H1 (cell line): ENCODE measurements at places on chromosomes 2 and 18.

- no peak for DNase-seq
Observed at GRCh38 chr2:8797682-8798081, 39.7 kb downstream of the KIDINS220 start.

DNA sequence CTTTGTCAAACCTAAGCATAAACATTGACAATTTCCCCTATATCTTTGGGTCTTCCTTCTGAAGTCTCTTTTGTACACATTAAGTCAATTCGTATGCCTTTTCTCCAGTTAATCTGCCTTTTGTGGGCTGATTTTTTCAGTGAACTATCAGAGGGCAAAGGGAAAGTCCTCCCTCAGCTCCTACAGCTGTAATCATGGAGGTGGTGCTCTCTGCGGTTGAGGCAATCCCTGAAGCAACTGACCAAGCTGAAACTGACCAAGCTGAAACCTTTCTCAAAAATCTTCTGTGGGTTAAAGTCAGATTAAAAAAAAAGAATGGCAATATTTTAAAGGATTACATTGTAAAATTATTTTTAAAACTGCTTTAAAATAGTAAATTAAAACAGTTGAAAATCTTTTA is 105.8 kb upstream of the DNAJC10 start:
- no peak for DNase-seq

GRCh38 chr2:193272011-193272410 is 1077.3 kb upstream of the TMEFF2 start:
- no peak for DNase-seq

GRCh38 chr2:3251946-3252345 is 125.7 kb downstream of the EIPR1 start:
- no peak for DNase-seq

DNA sequence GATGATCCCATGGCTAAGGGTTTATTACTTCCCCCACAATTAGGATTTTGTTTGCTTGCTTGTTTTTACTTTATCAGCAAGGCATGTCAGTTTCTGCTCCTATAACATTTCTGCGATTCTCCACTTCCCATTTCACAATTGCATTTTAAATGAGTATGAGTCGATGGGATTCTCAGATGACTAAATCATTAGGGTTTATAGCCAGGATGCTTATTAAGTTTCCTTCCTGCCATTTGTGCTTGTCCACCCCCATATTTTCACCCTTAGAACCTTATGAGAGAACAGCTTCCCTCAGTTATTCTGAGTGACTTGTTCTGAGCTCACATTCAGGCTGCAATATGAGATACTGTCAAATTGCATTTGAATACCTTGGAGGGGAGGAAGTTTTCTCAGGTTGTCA is 37.9 kb upstream of the C1GALT1C1L start:
- no peak for DNase-seq

- no peak for DNase-seq
Observed at GRCh38 chr2:204251158-204251997, 293.9 kb upstream of the PARD3B start.

DNA sequence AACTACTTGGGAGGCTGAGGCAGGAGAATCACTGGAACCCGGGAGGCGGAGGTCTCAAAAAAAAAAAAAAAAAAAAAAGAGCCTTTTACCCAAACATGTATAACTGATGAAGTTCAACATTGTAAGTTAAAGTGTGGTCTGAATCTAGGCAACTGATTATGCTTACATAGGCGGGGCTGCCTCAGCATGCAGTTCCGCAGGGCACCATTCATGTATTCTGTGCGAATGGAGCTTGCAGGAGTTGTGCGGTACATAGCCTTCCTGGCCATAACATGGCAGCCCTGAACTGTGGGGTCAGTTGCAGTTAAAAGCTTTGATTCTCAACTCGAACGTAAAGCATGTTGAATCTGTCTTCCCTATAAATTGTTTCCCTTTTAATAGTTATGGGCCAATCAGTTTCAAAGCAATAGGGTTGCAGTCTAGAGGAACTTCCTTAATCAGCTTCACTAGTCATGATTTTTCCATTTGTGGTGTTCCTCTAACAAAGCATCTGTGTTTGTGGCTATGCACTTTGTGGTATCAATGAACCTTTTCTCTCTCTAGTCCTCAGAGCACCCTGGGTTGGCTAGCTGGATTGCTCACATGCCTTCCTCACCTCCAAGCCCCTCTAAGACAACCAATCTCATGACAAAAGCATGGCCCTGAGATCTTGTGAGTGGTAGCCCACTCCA is 30.6 kb upstream of the CEP68 start:
- DNase-seq = no peak

DNA sequence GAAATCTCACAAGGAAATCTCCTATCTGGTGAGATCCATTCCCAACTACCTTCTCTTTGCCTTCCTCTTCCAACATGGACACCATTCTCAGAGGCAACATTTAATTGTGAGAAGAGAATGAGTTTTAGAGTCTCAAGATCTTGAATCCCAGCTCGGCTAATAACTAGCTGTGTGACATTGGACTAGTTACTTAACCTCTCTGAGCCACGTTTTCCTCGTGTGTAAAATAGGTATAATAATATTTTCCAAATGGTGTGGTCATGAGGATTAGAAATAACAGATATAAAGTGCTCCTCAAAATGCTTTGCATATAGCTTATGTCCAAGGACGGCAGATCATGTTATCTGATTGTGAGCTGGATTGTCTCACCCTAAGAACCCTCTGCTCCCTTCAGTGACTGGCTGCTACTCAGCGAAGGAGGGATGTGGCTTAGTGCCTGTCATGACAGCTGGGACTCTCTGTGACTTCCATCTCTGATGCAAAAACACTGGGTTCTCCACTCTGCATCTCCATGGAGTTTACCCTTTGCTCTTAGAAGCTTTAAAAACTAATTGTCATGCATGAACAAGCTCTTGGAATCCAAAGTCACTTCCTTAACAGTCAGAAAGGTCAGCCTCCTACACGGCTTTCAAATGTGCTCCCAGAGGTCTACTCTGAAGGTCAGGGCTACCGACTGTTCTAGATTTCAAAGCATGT is 38.4 kb upstream of the MRPL19 start:
- DNase-seq = no peak

DNA sequence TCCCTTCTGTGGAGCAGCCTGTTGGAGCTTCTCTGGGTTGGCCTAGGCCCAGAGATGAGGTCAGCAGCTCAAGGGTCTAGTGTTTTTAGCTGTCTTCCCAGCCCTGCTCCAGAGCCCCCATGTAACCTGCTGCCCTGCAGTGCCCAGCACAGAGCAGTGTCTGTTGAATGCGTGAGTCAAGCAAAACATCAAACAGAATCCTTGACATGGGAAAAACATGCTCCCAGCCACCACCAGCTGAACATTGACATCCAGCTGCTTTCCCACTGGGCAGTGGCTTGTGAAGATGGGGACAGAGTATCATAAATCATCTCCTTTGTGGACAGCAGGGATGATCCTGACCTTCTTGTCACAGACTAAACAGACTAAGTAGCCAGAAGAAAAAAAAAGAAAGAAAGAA is 22.6 kb downstream of the IMPA2 start:
- no peak for DNase-seq

GRCh38 chr18:5582076-5582475 is 38.3 kb upstream of the EPB41L3 start:
- no peak for DNase-seq

GRCh38 chr2:176234940-176235339 is 34.3 kb upstream of the MTX2 start:
- no peak for DNase-seq

DNA sequence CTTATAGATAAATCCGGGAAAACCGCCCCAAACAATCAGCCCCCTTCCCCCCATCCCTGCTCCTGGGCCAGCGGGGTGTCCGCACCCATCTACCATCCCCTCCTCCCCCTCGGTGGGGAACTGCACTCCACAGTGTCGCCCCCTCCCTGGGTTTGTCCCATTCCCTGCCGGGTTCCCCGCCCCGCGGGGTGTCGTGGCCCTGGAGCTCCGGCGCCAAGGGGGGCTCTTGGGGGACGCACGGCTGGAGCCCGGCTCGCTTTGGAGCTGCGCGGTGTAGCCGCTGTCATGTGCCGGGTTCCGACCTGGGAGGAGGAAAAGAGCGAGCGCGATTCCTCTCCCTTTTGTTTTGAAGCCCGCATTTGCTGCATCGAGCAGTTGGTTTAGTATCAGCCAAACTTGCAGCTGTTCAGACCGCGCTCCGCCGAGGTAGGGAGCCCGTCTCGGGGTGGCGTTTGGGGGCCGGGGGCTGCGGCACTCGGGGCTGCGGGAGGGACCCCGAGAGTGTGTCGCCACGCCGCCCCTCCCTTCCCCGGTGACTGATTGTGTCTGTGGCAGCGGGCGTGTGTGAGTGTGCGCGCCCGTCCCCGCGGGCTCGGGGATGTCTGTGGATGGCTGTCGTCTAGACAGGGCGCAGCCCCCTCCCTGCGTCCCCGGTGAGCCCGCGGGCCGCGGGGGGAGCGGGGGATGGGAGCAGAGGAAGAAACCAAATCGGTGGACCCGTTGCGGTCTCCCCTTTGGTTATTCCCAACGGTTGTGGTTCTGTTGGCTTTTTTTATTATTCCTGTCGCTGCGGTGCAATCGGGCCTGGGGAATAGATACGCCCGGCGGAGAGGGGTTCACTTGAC is 797 bp downstream of the CTIF start:
- DNase-seq = no peak

DNA sequence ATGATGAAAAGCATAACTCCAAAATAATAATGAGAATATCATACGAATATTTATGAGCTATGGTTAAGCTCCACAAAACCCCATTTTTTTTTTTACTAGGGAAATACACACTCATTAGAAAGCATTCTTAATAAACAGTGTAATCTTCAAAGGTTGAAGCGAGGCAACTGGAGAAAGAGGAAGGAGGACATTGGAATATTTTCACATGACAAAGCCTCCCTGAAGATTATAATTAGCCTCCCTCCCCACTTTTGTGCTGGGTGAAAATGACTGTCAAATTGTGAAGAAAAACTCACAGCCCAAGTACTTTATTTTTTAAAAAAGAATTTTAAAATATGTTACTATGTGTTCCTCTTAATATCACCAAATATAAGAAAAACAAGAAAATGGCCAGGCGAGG is 64.1 kb upstream of the NFU1 start:
- DNase-seq = no peak
